ENCODE measurements at places on chromosomes 12 and 14. TPM values are rescaled to one million over a fixed set of nuclear protein-coding genes. Genes with fewer than 3 reads are reported as not detected.

GLS2 gene
- not detected for total RNA-seq

KLRD1 gene
- not detected for total RNA-seq

FOXN4 gene
- total RNA-seq, result not detected

MYRFL gene
- total RNA-seq, result not detected

VPS29 gene
- 55.6 TPM for total RNA-seq

RNASE1 gene
- total RNA-seq, result 1.1 TPM

IFI27L2 gene
- total RNA-seq, result 35.8 TPM

OR6C74 gene
- total RNA-seq, result not detected
